ENCODE measurements at places on chromosomes 3 and 15. TPM values are rescaled to one million over a fixed set of nuclear protein-coding genes. Genes with fewer than 3 reads are reported as not detected.

The ATP8B4 gene
- total RNA-seq, result 2.7 TPM

The SNTN gene
- total RNA-seq, result not detected

- no peak for DNase-seq
Observed at GRCh38 chr3:13077431-13078162, 4.4 kb upstream of the IQSEC1 start.

- DNase-seq, result no peak
Observed at GRCh38 chr3:158819282-158819681, 17.4 kb downstream of the MFSD1 start.

GRCh38 chr15:85704066-85704465 lies 90.7 kb downstream of the KLHL25 start:
- DNase-seq, result no peak

DNA sequence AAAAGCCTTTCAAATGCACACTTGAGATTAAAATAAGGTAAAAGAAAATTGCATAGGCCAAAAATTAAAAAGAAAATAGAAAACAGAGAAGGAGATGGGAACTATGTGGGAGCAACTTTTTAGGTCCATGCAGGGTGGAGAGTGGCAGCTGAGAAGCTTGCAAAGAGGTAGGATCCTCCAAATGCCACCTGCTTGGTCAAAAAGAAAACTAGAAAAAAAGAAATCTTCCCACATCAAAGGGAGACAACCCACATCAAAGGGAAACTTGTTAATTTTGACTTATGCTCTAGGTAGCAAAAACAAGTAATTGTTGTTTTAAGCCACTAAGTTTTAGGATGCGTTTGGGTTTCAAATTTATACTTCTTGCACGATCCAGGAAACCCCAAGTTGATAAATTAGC lies 342.9 kb downstream of the IL20RB start:
- no peak for DNase-seq

GRCh38 chr15:61070111-61070901 lies 158.8 kb downstream of the RORA start:
- no peak for DNase-seq

DNA sequence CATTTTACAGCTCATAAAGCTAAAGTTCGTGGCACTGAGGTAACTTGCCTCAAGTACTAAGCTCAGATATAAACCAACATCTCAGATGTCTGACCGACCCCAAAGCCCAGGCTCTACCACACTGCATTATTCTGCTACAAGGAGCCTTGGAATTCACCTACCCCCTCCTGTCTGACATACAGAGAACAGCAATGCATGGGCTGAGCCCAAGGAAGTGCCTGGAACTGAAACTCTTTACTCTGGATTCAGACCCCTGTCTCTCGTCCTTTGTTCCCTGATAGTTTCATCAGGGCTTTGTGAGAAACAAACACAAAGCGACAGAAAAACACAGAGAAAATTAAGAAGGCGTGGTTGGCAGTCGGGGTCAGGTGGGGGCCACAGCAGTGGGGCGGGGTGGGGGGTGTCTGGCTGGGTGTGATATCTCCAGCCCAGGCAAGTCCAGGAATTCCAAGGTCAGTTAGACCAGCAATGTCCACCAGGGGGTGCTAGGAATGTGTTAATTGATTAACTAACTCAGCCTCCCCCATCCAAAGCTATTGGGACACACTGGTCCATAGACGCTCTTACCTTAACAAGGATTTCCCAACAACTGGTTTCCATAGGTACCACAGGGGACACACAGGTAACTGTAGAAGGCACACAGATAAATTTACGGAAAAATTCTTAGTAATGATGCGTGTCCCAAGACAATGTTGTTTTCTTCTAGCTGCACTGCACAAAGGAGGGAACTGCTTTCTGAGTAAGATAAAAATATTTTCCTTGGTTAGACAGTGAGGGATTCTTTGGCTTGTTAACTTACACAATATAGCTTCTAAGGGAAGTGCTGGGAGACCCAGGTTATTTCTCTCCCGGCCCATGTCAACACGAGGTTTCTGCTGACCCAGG lies 18.8 kb upstream of the SSUH2 start:
- no peak for DNase-seq

Measured in esophagus muscularis mucosa (tissue), 4 donors.